Activated CD4-positive, alpha-beta T cell treated with anti-CD3 and anti-CD28 coated beads for 36 hours (primary cell): ENCODE measurements at places on chromosomes 7 and 10. TPM values are rescaled to one million over a fixed set of nuclear protein-coding genes. Genes with fewer than 3 reads are reported as not detected.
A peak's percentile ranks its signal among the peaks of the same experiment; 100 is the strongest.

DNA sequence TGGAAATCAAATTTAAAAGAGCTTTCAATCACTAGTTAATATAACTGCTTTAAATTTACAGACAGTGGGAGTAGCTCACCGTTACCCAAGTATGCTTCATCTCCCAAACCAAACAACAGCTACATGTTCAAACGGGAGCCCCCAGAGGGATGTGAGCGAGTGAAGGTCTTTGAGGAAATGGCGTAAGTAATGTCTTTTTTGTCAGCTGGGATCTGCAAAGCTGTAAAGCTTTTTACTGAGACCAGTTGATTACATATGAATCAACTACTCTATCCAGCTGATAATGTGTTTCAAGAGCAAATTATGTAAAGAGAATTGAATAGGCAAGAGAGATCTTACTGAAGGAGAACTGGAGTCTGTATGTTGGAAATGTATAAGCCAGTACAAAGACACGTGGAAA is 116.2 kb downstream of the GLCCI1 start:
- no peak overlapping the region for H3K4me3 ChIP-seq
- no peak for DNase-seq
- H3K27ac ChIP-seq: no peak overlapping the region
- peaks cover 10% of the 10 kb centered on the region for H3K4me1 ChIP-seq
- peaks cover 12% of the 10 kb centered on the region for H3K36me3 ChIP-seq

DNA sequence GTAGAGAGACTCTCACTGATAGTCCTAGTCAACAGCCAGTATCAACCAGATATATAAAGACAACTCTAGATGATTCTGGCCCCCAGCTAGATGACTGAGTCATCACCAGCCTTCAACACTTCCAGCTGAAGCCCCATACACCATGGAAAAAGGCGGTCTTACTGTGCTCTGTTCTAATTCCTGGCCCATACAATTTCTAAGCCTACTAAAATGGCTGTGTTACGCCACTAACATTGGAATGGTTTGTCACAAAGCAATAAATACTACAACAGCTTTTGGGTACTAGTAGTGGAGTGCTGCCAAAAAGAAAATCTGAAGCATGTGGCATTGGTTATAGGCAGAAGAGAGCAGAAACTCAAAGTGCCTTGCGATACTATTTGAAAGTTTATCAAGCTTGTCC is 13.0 kb upstream of the TES start:
- DNase-seq: no peak
- H3K27me3 ChIP-seq: peaks cover 1% of the 10 kb centered on the region
- H3K4me1 ChIP-seq: no peaks in the 10 kb centered on the region
- no peaks in the 10 kb centered on the region for H3K36me3 ChIP-seq
- no peak overlapping the region for H3K4me3 ChIP-seq
- no peak overlapping the region for H3K27ac ChIP-seq

The PVRIG gene
- 27.7 TPM for total RNA-seq

- no peaks in the 10 kb centered on the region for H3K27me3 ChIP-seq
- H3K4me1 ChIP-seq: no peaks in the 10 kb centered on the region
- H3K4me3 ChIP-seq: no peak overlapping the region
- no peaks in the 10 kb centered on the region for H3K36me3 ChIP-seq
- DNase-seq: no peak
These were observed 741.8 kb downstream of the SUGCT start for GRCh38 chr7:40876601-40877000.

DNA sequence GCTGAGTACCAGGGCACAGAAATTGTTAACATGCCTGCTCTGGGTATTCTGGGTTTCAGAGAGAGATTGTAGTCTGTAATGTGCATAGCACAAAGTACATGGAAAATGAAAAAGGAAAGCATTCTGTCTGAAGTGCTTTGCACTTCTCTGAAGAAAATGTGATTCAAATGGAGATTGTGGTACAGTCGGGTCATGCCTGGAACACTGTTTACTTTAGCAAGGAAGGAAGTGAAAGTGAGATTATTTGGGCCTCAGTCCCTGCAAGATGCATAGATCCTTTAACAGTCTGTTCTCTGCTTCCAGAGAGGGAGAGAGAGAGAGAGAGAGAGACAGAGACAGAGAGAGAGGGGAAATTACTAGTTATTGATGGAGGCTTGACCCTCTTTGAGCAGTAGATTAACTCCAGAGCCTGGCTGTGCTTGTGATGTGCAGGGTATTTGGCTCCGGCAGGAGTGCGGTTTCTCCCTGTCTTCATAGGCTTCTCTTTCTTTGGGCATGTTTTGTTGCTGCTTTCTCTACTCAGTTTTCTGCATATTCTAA is 5.4 kb downstream of the VWC2 start:
- no peaks in the 10 kb centered on the region for H3K36me3 ChIP-seq
- no peaks in the 10 kb centered on the region for H3K4me1 ChIP-seq
- H3K27me3 ChIP-seq: peaks cover 36% of the 10 kb centered on the region
- no peak overlapping the region for H3K27ac ChIP-seq

DNA sequence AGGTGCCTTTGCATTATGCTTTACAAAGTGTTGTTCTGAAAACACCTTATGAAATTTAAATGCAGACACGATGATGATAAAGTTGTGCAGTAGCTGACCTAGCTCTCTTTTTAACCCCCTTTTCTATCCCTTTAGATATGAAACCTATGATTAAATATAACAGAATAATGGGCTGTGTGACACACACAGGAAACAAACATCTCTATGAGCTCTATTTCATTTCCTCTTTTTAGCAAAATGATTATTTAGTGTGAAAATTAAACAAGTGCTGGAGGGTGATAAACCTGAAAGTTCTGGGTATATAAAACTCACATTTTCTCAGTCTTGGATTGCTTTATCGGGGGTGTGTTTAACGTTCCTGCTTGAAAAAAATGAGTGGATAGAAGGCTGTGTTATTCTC is 1310.5 kb upstream of the CELF2 start:
- no peak for DNase-seq
- no peak overlapping the region for H3K27ac ChIP-seq
- no peaks in the 10 kb centered on the region for H3K36me3 ChIP-seq
- H3K4me1 ChIP-seq: no peaks in the 10 kb centered on the region
- H3K4me3 ChIP-seq: no peak overlapping the region

DNA sequence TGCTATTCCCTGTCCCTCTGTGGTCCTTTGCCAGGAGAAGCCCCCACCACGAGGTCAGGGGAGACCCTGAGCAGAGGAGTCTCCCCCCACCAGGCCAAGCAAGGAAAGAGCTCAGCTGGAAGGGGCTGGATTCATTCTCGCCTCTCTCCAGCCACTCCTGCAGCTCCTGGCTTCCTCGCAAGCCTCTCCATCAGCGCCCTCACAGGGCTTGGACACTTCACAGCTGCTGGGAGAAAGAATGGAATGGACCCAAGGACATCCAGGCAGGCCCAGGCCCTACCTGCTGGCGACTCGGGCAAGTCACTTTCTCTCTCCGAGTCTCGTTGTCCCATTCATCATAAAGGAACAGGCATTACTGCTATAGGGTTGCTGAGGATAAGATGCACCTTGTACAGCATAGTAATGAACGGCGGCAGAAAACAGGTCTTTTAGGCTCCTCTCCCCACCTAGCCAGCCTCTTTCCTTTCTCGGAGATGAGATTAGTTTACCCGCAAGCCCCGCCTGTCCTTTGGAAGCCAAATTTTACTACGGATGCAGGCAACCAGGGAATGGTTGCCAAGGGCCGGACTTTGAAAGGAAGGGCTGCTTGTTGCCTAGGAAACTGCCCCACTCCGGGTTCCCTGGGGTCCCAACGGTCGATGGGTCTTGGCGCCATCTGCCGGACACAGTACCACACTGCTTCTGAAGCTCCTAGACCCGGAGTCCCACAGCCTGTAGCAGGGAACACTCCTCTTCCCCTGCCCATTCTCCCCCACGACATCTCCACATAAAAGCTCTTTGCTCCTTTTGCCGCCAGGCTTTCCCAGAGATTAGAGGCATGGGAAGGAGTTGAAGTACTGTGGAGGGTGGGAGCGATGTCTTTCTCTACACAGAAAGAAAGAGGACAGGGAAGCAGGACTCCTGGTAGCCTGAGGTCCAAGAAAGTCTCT is 22.3 kb downstream of the IMPDH1 start:
- no peaks in the 10 kb centered on the region for H3K36me3 ChIP-seq
- no peak overlapping the region for H3K4me3 ChIP-seq
- H3K27me3 ChIP-seq: no peaks in the 10 kb centered on the region
- H3K27ac ChIP-seq: no peak overlapping the region
- peak; percentile 84 for DNase-seq

The TMEM236 gene
- total RNA-seq: 0.05 TPM

The CDH23 gene
- total RNA-seq: 1.6 TPM

GRCh38 chr10:55929291-55929690 is 431.8 kb downstream of the ZWINT start:
- no peak overlapping the region for H3K27ac ChIP-seq
- no peak overlapping the region for H3K4me3 ChIP-seq
- no peaks in the 10 kb centered on the region for H3K27me3 ChIP-seq
- no peaks in the 10 kb centered on the region for H3K4me1 ChIP-seq
- no peaks in the 10 kb centered on the region for H3K36me3 ChIP-seq

- H3K4me3 ChIP-seq: no peak overlapping the region
- H3K27ac ChIP-seq: no peak overlapping the region
- no peaks in the 10 kb centered on the region for H3K36me3 ChIP-seq
- H3K27me3 ChIP-seq: no peaks in the 10 kb centered on the region
- no peak for DNase-seq
These were observed 377.9 kb downstream of the DNAJB9 start for GRCh38 chr7:108947526-108947925.

The PALS2 gene
- total RNA-seq: 20.8 TPM

The NUTM2A gene
- 0.39 TPM for total RNA-seq
